ENCODE measurements at places on chromosomes 6 and 20.

GRCh38 chr6:118981884-118982574 is 47.1 kb upstream of the MCM9 start:
- H3K36me3 ChIP-seq: peaks cover 2% of the 10 kb centered on the region
- DNase-seq: no peak
- no peaks in the 10 kb centered on the region for H3K27me3 ChIP-seq
- H3K27ac ChIP-seq: no peak overlapping the region
- H3K4me3 ChIP-seq: no peak overlapping the region

GRCh38 chr6:35177596-35177995 is 36.2 kb upstream of the SCUBE3 start:
- peaks cover 5% of the 10 kb centered on the region for H3K4me1 ChIP-seq
- no peak overlapping the region for H3K4me3 ChIP-seq
- no peaks in the 10 kb centered on the region for H3K36me3 ChIP-seq
- DNase-seq: no peak
- peaks cover 38% of the 10 kb centered on the region for H3K27me3 ChIP-seq
- H3K27ac ChIP-seq: no peak overlapping the region

DNA sequence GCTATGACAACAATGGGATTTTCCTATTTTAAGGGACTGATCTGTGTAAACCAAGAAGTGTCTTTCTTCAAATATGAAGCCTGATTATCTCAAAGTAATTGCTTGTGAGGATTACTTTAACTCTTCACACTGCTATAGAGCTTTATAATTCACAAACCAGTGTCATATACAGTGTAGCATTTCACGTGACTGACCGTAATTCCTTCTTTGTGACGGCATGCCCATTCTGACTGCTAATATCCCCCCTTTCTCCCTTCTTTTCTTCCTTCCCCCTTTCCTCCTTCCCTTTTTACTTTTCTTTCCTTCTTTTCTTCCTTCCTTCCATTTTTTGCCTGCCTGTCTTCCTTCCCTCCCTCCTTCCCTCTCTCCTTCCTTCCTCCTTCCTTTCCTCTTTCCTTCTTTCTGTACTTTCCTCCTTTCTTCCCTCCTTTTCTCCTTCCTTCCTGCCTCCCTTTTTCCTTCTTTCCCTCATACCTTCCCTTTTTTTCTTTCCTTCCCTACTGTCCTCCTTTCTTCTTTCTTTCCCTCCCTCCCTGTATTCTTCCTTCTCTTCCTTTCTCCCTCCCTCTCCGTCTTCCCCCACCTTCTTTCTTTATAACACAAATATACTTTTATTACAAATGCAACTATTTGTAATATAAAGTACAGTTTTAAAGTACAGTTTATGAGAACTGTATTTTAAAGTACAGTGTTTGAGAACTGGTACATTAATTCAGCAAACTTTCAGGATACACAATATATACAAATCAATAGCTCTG is 75.0 kb upstream of the EXOC2 start:
- H3K27me3 ChIP-seq: peaks cover 38% of the 10 kb centered on the region
- no peaks in the 10 kb centered on the region for H3K4me1 ChIP-seq
- H3K27ac ChIP-seq: no peak overlapping the region
- no peak overlapping the region for H3K4me3 ChIP-seq
- no peaks in the 10 kb centered on the region for H3K36me3 ChIP-seq
- no peak for DNase-seq

- no peaks in the 10 kb centered on the region for H3K4me1 ChIP-seq
- H3K27me3 ChIP-seq: peaks cover 10% of the 10 kb centered on the region
Observed at GRCh38 chr20:7856756-7857155, 83.5 kb downstream of the HAO1 start.

- DNase-seq: no peak
- no peaks in the 10 kb centered on the region for H3K27me3 ChIP-seq
- no peaks in the 10 kb centered on the region for H3K4me1 ChIP-seq
- H3K27ac ChIP-seq: no peak overlapping the region
- H3K4me3 ChIP-seq: no peak overlapping the region
Observed at GRCh38 chr20:53502820-53503219, 90.8 kb downstream of the ZNF217 start.

- no peaks in the 10 kb centered on the region for H3K4me1 ChIP-seq
- H3K27me3 ChIP-seq: peaks cover 82% of the 10 kb centered on the region
- no peaks in the 10 kb centered on the region for H3K36me3 ChIP-seq
- H3K4me3 ChIP-seq: no peak overlapping the region
- no peak for DNase-seq
Observed at GRCh38 chr6:17870300-17871188, 116.9 kb downstream of the KIF13A start.

GRCh38 chr6:159261995-159262394 is 92.8 kb downstream of the FNDC1 start:
- no peaks in the 10 kb centered on the region for H3K36me3 ChIP-seq
- DNase-seq: no peak
- no peaks in the 10 kb centered on the region for H3K4me1 ChIP-seq

GRCh38 chr20:25465243-25466135 is 58.0 kb downstream of the GINS1 start:
- DNase-seq: no peak
- no peaks in the 10 kb centered on the region for H3K36me3 ChIP-seq
- H3K4me1 ChIP-seq: peaks cover 8% of the 10 kb centered on the region

DNA sequence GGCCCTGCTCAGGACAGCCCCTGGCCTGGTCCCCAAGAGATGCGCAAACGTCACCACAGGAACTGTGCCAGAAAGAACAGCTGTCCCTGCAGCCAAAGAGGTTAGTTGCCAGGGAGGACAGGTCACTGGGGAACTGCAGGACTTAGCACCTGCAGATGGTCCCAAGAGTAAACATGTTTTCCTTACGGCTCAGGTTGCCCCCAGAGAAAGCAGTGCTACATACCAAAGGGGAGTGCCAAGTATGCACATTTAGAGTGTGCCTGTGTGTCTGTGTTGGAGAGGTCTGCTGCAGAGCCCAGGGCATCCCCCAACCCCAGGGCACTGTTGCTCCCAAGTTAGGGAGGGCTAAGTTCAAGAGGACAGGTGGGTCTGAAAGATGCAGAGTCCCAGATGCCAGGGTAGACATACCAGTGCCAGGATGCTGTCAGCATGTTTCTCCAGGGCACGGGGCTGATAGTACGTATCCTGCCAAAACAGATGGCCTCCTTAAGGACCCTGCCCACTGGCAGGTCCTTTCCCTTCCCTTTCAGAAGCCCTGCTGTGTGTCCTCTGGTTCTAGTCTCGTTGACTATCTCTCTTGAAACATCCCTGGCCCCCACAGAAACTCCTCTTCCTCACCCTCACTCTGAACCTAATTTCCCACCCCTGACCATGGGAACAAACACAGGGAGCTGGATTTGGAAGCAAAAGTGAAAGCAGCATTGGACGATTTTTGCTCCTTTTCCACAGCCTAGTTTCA is 1.3 kb downstream of the ABHD16A start:
- peaks cover 6% of the 10 kb centered on the region for H3K36me3 ChIP-seq
- H3K4me1 ChIP-seq: peaks cover 40% of the 10 kb centered on the region
- DNase-seq: no peak
- H3K27ac ChIP-seq: peak overlapping the region; percentile 95
- no peaks in the 10 kb centered on the region for H3K27me3 ChIP-seq

DNA sequence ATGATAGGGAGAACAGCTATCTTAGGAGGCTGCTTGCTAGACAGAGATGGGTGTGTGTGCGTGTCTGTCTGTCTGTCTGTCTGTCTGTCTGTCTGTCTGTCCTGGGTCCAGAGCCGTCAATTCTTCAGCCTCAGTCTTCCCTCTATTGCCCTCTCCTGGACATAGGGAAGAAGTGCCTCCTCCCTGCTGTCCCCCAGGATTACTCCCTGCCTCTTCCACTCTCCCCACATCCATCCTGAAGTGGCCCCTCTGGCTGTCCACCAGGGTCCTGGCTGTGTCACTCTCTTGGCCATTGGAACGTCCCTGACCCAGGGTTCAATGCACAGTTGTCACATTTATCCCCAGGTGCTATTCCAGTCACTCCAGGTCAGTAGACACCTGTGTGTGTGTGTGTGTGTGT is 10.2 kb downstream of the TREML2 start:
- DNase-seq: no peak
- no peak overlapping the region for H3K4me3 ChIP-seq
- no peak overlapping the region for H3K27ac ChIP-seq
- H3K27me3 ChIP-seq: no peaks in the 10 kb centered on the region

- H3K27ac ChIP-seq: no peak overlapping the region
- no peaks in the 10 kb centered on the region for H3K36me3 ChIP-seq
- peak; percentile 75 for DNase-seq
- H3K4me1 ChIP-seq: no peaks in the 10 kb centered on the region
Observed at GRCh38 chr6:158220786-158221442, 52.8 kb downstream of the GTF2H5 start.

DNA sequence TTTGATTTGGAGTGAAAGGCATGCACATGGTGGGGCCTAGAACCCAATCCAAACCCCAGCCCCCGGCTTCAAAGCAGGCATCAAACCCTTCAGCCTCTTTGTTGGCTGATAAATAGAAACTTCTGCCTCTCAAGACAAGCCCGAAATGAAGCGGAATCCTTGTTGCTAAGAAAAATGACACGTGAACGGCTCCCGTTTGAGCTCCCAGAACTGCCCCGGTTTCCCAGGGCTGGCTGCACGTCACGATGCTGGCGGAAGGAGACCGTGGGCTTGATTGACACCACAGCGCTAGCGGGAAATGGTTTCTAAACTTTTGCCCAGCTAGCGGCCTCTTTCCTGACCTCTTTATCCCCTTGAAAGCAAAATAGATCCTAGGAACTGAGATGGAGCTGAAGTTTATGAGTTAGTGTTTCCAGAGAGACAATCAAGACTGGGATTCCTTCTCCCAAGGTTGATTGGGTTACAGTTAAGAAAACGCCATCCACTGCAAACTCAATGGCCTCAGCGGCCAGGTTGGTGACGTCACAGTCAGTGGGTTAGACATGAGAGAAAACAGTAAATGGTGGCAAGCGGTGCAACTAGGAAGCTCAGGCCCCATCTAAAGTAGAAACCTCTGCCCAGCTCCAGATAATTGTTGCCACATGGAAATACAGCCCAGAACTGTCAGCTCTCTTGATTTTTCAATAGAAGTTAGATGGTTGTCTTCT is 117.0 kb downstream of the ANKRD60 start:
- no peak for DNase-seq
- H3K27me3 ChIP-seq: peaks cover 61% of the 10 kb centered on the region
- no peaks in the 10 kb centered on the region for H3K4me1 ChIP-seq
- no peak overlapping the region for H3K27ac ChIP-seq
- no peak overlapping the region for H3K4me3 ChIP-seq
- H3K36me3 ChIP-seq: no peaks in the 10 kb centered on the region
